WTC11 (cell line): ENCODE measurements at places on chromosomes 4 and X.
A peak's percentile ranks its signal among the peaks of the same experiment; 100 is the strongest.

DNA sequence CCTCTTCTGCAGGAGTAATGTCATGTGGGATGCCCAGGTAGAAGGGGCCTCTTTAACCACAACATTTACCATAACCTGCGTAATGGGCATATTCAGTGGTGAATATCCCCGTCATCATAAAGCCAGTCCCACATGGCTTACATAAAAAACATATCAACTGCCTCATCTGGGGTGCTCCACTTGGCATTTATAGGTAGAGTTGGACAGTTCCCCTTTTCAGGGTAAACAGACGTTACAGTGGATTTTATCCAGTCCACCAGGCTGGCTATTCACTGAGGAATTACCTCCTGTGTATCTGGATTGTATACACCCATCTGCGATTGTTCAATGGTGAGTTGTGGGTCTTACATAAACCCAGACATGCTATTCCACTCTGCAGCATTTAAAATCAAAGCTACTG lies 70.7 kb upstream of the ANKRD17 start:
- no peak for DNase-seq

DNA sequence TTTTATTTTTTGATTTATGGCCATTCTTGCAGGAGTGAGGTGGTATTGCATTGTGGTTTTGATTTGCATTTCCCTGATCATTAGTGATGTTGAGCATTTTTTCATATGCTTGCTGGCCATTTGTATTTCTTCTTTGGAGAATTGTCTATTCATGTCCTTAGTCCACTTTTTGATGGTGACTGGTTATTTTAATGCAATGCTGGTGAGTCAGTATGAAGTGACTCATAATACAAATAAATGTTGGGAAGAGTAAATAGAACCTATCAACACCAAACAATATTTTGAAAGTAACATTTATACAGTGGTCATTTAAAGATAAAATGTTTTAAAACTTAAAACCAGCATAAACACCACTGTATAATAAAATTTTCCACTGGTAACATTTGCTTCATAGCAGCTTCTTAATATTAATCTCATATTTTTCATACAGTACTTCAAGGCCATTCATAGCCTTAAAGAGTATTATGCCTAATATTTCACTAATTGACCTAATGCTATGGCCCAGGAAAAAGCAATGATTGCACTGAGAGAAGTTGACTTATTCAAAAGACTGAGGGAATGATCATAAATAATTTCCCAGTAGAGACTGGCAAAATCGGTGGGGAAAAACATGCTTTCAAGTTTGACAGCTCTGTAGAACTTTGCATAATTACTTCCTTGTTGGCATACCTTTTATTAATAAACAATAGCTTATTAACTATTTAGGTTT lies 33.9 kb downstream of the CASK start:
- DNase-seq = no peak

DNA sequence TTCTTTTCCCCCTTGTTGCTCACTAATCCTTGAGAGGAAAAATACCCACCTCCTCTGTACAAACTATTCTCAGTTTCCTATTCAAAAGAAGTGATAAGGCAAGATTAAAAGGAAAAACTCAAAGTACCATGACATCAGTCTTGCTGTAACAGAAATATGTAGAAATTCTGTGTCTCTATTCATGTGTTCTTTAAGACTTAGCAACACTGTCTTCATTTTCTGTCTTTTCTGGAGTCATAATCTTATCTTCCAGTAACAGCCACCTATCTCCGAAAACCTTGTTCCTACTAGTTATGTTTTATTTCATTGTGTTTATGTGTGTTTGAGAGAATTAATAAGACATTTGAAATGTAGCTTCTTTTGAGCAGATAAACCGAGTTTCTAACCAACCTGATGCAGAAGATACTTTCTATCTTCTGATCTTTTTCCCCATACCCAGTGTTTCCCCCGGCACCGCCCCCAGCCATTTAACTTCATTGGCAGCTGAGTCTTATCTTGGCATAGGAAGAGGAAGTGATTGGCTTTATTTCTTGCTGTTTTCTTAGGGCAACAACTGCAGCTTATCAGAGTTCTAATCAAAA lies 8.0 kb downstream of the FAM241A start:
- DNase-seq = no peak

GRCh38 chr4:72496119-72496518 lies 72.9 kb downstream of the ADAMTS3 start:
- no peak for DNase-seq

- DNase-seq = no peak
Measured at GRCh38 chrX:97756879-97757278, 873.2 kb downstream of the RPA4 start.

DNA sequence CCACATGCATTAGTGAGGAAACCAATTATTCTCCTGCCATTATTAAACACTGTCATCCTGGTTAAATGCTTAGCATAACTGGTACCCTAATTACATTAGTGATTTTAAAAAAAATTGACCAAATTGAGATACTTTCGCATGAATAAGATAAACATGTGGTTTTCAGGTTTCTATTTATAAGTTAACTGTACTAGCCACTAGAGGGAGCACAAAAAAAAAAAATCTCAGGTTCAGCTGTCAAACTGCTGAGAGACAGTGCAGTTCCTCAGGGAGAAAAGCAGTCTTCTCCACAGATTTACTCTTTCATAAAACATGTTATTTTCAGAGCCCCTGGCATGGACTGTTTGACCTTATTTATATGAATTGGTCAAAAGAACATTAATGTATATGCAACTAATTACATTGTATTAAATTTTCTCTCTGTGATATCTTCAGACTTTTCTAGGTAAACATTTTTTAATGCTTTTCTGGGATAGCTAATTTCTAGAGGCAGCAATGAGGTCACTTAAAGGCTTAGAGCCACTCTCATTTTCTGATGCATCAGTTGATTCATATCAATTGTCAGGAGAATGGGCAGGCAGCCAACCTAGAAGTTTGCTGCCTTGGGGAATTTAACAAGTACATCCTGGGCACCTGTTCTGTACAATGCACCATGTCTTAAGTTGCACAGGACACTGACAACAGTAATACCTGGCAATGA lies 167.5 kb downstream of the CDS1 start:
- no peak for DNase-seq

- no peak for DNase-seq
Measured at GRCh38 chrX:129875669-129876068, 30.3 kb upstream of the UTP14A start.

GRCh38 chr4:111404673-111405072 lies 740.6 kb upstream of the FAM241A start:
- DNase-seq = no peak

GRCh38 chrX:68997511-68997910 lies 167.7 kb downstream of the PJA1 start:
- no peak for DNase-seq

DNA sequence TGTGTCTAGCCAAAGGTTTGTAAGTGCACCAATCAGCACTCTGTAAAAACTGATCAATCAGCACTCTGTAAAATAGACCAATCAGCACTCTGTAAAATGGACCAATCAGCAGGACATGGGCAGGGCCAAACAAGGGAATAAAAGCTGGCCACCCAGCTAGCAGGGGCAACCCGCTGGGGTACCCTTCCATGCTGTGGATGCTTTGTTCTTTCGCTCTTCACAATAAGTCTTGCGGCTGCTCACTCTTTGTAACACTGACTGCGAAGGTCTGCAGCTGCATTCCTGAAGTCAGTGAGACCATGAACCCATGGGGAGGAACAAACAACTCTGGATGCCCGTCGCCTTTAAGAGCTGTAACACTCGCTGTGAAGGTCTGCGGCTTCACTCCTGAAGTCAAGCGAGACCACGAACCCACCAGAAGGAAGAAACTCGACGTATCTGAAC lies 14.3 kb downstream of the HNRNPDL start:
- peak; percentile 21 for DNase-seq

DNA sequence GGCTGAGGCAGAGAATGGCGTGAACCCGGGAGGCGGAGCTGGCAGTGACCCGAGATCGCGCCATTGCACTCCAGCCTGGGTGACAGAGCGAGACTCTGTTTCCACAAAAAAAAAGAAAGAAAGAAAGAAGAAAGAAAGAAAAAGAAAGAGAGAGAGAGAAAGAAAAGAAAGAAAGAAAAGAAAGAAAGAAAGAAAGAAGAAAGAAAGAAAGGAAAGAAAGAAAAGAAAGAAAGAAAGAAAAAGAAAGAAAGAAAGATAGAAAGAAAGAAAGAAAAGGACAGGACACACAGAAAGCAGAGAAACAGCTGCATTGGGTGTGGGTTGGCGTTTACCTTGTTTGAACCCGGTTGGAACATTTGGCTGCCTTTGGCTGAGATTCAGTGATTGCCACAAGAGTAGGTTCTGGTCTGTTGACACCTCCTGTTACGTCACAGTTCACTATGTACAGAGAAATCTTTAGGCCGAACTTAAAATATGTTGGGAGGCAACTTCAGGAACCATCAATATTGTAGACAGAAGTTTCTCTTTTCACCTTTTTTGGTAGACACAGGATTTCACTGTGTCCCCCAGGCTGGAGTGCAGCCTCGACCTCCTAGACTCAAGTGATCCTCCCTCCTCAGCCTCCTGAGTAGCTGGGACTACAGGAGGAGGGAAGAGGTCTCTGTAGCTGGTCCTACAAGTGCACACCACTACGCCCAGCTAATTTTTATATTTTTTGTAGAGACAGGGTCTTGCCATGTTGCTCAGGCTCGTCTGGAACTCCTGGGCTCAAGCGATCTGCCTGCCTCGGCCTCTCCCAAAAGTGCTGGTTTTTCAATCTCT lies 16.3 kb upstream of the PLCXD1 start:
- peak; percentile 5 for DNase-seq

- DNase-seq = no peak
Measured at GRCh38 chr4:44961001-44961755, 234.8 kb upstream of the GNPDA2 start.

DNA sequence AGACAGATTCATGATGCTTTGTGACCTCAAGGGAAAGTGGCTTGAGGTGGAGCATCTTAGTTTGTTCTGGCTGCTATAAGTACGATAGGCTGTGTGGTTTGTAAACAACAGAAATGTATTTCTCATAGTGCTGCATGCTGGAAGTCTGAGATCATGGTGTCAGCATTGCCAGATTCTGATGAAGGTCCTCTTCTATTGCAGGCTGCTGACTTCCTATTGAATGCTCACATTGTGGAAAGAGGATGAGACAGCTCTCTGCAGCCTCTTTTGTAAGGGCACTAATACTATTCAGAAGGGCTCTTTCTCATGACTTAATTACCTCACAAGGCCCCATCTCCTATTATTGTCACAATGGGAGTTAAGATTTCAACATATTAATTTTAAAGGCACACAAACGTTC lies 1674.0 kb upstream of the PCDH7 start:
- DNase-seq = no peak
